ENCODE measurements at places on chromosomes 3 and 15.

GRCh38 chr3:8319935-8320634 is 181.5 kb upstream of the LMCD1 start:
- no peak for DNase-seq

DNA sequence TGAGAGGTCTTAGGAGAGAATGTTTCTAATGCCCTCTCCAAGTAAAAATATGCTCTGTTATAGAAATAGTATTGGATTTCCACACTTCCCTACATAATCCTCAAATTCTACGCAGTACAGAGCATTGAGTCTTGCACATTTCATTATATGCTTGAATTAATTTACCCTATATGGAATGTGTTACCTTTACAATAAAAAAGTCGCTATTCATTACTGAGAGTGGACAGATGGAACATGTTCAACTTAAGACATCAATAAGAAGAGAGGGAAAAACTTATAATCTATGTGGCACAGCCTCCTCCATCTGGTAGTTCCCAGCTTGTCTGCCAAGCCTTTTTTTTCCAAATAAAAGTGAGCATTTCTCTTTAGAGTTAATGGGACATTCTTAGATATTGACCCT is 417.9 kb downstream of the MECOM start:
- no peak for DNase-seq

DNA sequence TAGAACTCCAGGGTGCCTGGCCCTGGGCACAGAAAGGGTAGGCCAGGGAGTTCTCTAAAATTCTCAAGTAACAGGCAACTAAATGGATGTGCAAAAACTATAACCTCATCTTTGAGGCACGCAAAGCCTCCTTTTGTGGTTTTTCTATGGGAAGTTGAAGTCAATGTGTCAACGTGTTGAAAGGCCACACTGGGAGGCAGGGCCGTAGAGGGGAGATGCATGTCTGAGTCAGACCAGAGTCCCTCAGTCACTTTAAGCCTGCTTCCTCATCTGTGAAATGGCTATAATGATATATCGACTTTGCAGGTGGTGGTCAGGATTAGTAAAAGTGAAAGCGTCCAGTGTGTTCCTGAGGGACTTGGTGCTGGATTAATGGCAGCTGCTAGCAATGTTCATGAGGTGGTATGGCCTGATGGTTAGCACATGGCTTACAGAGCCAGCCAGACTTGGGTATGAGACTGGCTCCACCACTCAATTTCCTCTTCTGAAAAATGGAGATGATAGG is 17.0 kb downstream of the TGM5 start:
- DNase-seq, result no peak

DNA sequence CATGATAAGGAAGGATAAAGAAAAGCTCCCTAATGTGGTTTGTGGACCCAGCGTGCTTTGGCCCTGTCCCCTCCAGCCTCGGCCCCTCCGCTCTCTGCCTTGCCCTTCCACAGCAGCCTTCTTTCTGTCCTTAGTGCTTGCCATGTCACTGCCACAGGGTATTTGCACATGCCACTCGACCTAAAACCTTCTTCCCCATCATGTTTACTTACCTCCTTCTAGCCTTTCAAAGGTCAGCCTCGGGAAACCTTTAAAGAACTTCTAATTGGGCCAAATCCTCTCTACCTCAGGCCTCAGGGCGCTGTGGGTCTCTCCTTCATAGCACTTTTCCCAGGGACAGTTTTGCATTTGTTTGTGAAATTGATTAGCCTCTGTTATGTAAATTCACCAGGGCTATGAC is 73.0 kb downstream of the SCN11A start:
- no peak for DNase-seq

DNA sequence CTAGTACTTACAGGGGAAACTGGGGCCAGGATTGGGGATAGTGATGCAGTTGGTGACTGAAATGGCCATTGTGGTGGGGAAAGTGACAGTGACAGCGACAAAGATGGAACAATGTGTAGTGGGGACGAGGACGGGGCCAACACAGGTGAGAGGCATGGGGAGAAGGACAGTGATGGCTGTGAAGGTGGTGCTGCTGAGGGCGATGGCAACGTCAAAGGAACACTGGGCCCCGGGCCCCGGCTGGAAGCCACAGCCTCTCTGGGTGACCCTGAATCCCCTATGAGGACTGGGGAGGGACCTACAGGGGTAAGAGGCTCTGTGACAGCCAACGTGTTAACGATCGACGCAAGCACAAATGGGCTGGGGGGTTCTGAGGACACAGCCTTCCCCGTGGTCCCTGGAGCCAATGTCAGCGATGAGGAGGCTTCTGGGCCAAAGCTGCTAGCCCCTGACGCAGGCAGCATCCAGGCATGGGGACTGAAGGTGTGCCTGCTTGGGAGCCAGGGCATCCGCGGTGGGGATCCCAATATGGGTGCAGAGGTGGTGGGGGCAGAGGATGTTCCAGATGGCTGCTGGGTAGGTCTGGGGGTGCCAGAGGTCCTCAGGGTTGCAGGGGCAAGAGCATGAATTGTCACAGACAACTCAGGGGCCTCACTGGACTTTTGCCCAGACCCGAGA is 25.2 kb upstream of the GOLGA6C start:
- no peak for DNase-seq

GRCh38 chr15:75136118-75136517 is 65.6 kb upstream of the C15orf39 start:
- DNase-seq, result no peak

- peak; percentile 31 for DNase-seq
Observed at GRCh38 chr3:46280105-46280797, 38.0 kb downstream of the CCR3 start.

- no peak for DNase-seq
Observed at GRCh38 chr3:14810070-14810791, 8.5 kb upstream of the FGD5 start.

- peak; percentile 53 for DNase-seq
Observed at GRCh38 chr3:15331606-15332404, 581 bp downstream of the SH3BP5 start.

DNA sequence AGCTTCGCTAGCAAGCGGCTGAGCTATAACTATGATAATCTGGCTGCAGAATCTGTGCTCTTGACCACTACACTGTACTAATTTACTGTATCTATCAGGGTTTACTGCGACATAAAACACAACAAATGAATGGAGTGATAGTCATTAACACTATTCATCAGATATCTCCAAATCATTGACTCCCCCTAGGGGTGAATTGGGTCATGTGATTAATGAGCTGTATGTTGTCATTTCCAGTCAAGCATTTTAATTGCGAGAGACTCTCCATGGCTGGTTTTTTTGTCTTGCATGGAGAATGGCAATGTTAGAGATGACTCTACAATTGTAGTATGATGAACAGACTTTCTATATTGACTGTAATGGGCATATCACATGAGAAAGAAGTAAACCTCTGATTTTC is 10.5 kb upstream of the TM4SF18 start:
- no peak for DNase-seq

GRCh38 chr3:153783106-153783505 is 338.1 kb upstream of the ARHGEF26 start:
- no peak for DNase-seq

DNA sequence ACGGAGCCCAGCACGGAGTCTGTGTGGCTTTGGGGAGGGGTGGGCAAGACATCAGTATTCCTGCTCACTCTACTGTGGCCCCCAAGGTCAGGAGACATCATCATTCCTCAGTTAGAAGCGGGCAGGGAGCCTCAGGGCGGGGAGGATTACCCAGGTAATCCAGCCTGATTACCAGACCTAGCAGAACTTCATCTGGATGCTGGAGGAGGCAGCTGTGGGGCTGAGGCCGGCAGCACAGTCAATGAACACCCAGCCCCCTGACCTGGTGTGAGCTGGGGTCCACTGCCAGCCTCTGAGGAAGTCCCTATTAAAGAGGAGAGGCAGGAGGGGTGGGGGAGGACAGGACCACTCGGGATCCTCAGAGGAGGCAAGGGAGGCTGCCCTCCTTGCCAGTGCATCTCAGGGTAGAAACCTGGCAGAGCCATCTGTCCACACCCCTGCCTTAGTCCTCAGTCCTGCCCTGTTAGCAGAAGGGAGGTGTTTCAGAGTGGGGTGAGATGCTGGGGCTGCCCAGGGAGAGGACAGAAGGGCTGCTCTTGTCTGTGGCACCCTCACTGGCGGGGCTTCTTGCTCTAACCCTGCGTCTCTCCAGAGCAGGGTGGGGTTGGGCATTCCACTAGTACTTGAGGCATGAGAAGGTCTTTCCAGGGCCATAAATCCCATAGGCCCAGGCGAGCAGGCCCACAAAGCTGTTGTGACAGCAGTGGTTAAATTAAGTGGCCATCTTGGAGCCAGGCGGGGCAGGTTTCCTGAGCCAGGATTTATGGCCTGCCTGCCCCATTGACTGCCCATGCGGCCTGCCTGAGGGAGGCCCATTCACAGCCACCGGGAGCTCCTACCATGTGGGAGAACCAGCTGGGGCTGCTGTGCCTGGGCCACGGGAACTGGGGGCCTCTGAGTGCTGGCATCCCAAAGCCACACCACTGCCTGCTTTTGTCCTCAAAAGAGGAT is 82.1 kb downstream of the LINGO1 start:
- DNase-seq, result no peak

- no peak for DNase-seq
Observed at GRCh38 chr15:53218666-53219580, 428.8 kb upstream of the ONECUT1 start.

DNA sequence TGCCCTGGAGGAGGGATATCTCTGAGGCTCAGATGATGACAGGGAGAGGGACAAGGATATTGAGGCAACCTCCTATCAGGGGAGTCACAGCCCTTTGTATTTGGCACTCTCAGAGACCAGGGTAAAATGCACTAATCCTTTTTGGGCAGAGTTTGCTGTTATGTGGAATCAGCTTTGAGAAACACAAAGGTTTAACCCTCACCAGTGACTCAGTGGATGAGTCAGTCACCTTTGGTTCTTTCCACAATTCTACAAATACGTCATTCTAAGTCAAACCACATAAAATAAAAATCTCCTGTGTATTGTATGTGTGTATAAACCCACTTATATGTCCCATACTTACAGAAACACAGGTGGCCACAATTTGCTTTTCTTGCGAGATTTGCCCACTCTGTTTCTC is 5.1 kb downstream of the LSAMP start:
- DNase-seq, result no peak

DNA sequence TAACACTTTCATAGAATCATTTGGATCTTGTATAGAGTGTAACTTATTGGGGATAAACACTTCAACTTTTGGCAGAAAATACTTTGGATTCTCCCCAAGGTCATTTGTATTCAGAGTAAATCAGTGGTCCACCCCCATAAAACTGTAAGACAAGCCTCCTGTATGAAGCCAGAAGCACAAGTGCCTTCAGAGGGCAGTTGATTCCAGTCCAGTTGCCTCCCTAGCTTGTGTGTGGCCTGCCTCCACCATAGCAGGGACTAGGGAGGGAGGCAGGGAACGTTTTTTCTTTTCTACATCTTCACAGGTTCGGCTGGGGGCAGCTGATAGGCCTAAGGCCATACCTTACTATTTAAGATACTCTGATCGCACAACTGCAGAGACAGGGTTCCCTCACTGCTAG is 11.6 kb downstream of the GORASP1 start:
- DNase-seq, result no peak

DNA sequence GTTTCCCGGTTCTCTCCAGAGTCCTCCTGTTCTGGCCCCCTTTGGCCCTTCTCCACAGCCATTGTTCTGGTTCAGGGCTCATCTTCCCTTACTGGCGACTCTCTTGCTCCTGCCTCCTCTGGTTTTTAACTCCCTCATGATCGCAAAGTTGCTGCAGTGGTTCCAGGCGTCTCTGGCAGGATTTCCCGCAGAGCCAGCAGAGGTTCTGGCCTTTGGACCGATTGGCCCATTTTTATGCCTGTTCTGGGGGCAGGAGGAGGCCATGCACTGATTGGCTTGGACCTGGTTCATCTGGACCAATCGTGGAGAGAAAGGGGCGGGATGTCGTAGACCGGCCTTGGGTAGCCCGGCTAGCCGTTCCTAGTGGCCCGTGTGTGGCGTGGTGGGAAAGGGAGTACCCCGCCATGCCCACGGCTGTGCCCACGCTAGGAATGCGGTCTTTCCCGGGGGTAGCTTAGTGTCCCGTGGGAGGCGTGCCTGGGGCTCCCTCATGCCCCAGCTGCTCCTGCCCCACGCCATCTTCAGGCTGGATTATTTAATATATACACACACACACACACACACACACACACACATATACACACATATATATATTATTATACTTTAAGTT is 113.4 kb downstream of the FBLN2 start:
- DNase-seq, result no peak

- DNase-seq, result no peak
Observed at GRCh38 chr3:13825821-13826220, 54.0 kb downstream of the WNT7A start.

DNA sequence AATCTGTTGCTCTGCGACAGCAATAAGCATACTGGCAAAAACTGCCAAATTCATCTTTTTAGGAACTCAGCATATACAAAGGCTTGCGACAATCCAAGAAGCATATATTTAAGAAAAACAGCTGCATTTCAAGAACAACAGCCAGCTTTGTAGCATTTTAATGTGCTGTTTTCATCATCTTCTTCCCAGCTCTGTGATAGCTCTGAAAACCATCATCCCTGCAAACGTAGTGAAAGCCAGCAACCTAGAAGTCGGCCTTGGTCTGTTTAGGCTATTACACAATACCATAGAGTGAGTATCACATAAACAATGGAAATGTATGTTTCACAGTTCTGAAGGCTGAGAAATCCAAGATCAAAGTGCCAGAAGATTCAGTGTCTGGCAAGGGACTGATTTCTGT is 187.5 kb downstream of the NAALADL2 start:
- no peak for DNase-seq

- no peak for DNase-seq
Observed at GRCh38 chr3:149506965-149507364, 32.5 kb downstream of the TM4SF4 start.

GRCh38 chr3:192884777-192885773 is 32.6 kb downstream of the MB21D2 start:
- DNase-seq, result no peak

GRCh38 chr3:11739706-11740105 is 96.0 kb upstream of the VGLL4 start:
- no peak for DNase-seq

DNA sequence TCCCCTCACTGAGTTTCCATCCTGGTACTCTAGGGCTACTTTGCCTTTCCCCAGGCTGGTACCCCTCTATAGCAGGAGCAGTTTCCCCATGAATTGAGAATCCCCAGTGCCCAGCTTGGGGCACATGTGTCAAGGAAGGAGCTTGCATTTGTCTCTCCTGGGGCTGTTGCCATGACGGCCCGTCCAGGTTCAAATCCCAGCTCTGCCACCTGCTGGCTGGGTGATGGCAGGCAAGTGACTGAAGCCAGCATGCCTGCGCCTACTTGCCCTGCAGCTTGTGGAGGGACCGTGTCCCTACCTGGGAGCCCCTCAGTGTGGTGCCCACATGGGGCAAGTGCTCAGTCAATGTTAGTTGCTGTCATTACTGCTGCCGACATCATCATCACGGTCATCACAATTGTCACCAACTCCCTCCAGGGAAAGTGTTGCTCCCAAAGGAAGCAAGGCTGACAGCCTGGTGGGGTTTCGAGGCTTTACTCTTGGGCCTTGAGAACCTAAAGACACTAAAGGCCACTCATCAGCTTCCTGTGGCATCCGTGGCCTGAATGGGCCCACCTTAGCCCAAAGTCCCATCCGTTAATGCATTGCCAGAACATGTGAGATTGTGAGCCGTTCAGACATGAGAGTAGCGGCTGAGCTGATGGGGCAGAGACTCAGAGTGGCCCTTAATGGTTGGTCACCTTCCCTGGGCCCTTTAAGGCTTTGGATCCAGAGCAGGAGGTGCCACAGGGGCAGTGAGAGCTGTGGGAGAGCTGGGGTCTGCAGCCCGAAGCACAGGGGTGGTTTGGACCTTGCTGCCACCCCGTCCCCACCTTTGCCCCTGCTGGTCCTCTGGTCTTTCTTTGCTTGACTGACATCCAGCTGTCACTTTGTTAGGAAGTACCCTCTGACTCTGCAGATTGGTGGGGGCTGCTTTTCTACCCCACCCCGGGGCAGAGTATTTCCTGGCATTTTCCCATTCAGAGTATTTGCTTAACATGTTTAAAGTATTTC is 144.4 kb downstream of the DNAJB8 start:
- DNase-seq, result peak; percentile 62

Data from activated CD4-positive, alpha-beta T cell treated with anti-CD3 and anti-CD28 coated beads, Interleukin-2, amount 50 U/mL, for 4 hours (primary cell).